ENCODE measurements at places on chromosomes 2 and 18. TPM values are rescaled to one million over a fixed set of nuclear protein-coding genes. Genes with fewer than 3 reads are reported as not detected.
A peak's percentile ranks its signal among the peaks of the same experiment; 100 is the strongest.

- peak; percentile 36 for DNase-seq
Observed at GRCh38 chr2:240643093-240643810, 18.0 kb downstream of the GPR35 start.

- DNase-seq, result no peak
Observed at GRCh38 chr2:68366083-68366560, 1.0 kb downstream of the PLEK start.

ARHGAP25 gene
- polyA plus RNA-seq, result not detected

ILKAP gene
- polyA plus RNA-seq, result 35.6 TPM

GDF7 gene
- 0.03 TPM for polyA plus RNA-seq

DNA sequence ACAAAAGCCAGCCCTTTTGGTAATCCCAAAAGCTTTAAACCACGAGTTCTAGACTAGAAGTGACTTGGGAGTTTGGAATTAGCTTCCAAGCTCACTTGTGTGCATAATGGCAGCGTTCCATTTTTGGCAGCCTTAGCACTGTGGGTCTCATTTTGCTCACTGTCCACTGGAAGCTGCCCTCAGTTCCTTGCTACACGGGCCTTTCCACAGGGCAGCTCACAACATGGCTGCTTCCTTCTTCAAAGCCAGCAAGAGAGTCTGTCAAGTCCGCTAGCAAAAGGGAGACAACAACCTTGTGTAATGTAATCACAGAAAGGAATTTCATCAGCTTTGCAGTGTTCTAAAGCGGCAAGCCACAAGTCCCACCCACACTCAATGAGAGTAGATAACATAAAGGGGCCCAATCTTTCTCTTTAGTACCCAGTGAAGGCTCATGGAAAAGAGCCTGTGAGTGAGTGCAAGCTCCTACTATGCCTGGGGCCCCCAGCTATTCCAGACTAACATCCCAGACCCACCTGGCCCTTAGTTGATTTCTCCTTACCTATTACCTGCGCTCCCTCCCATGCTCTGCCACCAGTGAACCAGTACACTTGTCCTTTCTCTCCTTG, 239.7 kb upstream of the FBXO11 start:
- no peak for DNase-seq

DNA sequence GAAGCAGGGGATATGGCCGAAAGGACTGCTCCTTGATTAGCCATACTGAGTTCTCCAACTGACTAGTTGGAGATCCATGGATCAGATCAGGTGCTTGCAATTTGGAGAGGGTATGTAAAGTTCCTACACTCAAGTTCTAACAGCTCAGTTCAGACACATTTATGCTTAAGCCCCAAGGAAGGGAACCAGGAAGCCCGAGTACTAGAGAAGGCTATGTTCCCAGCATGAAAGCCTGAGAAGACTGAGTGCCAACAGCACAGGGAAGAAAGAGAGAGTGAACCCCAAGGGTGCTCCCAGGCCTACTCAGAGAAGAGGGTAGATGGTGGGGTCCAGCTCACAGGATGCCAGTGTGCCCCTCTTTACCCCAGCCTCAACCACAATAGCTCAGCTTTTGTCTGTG, 16.1 kb upstream of the SPTBN1 start:
- no peak for DNase-seq

- DNase-seq, result no peak
Observed at GRCh38 chr2:25161055-25161781, 7.2 kb downstream of the POMC start.

GRCh38 chr18:31034541-31034940, 8.0 kb downstream of the DSC3 start:
- no peak for DNase-seq

GRCh38 chr2:162030363-162031190, 43.4 kb downstream of the DPP4 start:
- no peak for DNase-seq

DNA sequence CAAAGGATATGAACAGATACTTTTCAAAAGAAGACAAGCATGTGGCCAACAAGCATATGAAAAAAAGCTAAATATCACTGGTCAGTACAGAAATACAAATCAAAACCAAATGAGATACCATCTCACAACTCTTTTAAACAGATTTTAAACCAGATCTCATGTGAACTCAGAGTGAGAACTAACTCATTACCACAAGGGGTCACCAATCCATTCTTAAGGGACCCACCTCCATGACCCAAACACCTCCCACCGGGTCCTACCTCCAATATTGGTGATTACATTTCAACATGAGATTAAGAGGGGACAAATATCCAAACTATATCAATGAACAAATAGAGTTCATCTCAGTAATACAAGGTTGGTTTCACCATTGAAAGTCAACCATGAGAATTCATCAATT, 319.8 kb upstream of the GULP1 start:
- DNase-seq, result no peak

DNA sequence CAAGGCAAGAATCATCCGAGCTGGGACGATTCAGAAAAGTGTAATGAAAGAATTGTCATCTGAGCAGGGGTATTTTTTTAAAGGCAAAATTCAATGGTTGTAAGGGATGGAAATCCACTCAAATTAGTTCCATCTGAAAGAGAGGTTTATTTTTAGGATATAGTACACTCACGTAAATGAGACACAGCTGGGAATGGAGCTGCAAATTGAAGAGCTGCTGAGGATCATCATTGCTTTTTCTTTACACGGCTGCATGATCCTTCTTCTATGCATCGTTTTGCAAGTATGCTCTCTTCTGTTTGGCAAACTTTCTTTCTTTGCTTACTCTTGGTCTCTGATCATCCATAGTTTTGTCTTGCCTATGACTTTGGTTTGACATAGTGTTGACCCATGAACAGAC, 27.4 kb upstream of the CUL3 start:
- DNase-seq, result no peak

DNA sequence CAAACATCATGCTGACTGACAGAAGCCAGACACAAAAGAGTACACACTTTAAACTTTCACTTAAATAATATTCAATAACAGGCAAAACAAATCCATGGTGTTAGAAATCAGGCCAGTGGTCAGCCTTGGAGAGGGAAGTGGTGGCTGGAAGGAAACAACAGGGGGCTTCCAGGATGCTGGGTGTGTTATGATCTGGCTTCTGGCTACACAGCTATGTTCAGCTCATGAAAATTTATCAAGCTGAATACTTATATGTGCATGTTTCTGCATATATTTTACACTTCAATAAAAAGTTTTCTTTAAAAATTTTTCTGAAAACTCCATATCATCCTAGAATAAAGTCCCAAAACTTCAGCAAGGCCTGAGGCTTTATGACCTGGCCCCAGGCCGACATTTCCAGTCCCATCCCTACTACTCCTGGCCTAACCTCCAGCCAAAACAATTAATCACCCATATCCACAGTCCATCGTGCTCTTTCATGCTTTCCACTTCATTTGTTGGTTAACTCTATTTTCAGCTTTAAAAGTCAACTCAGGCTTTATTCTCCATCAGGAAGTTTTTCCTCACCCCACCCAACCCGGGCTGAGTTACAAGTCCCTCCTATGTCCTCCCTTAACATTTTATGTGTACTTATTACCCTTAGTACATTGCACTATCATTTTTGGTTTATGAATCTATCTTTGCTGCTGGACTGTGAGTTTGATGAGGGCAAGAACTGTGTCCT, 27.9 kb upstream of the SPTBN1 start:
- DNase-seq, result no peak

DNA sequence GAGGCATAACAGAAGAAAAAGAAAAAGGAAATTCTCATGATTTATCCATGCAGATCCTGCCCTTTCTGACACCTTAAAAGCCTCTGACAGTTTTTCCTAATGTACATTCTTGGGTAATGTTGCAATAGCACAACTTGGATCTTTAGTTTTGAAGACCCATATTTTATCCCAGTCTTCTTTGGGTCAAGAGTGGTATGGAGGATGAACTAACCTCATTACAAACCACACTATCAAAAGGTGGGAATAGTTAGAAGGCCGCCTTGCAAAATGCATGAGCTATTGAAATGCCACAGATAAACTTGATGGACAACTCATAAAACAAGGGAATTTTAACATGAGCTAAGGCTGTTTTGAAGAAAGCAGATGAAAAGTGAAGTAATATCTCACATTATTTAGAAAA, 1479.8 kb upstream of the ACVR2A start:
- no peak for DNase-seq

DNA sequence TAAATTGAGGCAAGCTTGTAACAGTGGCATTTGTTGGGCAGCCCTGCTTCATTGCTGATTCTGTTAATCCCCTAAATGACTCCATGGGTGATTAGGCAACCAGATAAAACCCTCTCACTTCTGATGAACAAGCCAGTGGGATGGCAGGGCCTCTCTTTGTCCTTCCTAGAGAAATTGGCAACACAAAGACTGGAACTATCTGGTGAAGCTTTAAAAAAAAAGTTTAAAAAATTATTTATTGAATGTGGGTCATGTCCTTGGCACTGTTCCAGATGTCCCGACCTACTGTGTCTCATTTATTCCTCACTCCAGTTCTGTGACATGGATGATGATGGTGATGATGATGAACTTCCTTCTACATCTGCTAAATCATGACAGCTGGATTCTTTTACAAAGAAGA, 30.8 kb downstream of the NRP2 start:
- no peak for DNase-seq

DNA sequence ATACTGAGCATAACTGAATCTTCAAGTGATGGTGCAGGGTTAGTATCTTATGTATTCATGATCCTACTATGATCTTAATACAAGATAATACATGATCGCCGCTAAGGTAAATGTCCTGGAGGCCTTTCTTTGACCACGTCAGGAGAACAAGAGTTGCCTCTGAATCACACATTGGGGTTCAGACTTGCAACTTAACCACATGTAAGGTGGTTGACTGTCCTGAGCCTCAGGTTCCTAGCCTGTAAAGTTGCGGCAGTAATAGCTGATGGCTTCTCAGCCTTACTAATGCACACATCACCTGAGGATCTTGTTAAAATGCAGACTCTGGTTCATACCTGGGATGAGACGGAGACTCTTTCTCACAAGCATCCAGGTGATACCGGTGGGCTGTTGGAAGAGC, 112.5 kb downstream of the MGAT5 start:
- no peak for DNase-seq

DNA sequence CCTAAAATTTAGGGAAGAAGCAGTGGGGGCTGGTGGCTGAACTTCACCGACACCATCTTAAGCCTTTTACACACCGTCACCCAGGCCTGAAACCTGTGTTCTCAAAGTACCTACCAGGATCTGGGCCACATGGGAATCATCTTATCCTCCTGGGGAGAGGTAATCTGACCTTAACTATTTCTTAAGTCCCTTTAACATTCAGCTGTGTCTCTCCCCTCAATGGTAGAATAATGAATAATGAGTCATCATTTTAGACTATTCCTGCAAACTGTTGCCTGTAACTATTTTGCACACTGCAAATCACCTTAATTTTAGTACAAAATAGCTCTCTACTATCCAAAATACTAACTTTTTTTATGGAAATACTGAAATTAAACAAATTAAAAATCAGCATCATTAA, 149.4 kb upstream of the KLF7 start:
- DNase-seq, result no peak

- DNase-seq, result no peak
Observed at GRCh38 chr2:151553-152334, 105.4 kb upstream of the FAM110C start.

DNA sequence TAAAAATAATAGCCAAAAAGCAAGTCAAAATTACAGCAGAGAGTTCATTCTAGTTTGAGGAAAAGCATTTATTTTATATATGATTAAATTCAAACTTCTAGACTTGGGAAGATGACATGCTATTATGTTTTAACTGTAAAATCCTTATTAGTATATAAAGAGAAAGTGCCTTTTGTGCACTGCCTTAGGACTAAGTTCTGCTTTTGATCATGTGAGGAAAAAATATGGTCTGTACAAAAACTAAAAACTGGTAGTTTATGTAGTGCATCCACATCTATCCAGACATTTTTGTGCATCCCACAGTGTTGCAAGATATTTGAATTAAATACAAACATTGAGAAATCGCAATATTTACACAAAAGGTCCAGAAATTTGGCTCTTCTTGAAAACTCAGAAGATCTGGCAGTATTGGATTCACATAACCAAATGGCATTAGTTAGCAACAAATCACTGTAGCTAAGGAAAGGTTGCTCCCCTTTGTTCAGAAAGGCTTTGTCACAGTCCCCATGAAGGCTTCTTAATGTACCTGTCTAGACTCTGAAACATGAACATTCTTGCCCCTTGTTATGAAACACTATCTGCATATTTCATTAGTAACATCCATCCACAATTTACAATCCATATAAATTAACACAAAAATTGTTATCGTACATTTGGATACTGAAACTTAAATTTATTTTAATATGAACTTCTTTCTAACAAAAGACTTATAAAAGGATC, 2.2 kb downstream of the MMADHC start:
- no peak for DNase-seq

DNA sequence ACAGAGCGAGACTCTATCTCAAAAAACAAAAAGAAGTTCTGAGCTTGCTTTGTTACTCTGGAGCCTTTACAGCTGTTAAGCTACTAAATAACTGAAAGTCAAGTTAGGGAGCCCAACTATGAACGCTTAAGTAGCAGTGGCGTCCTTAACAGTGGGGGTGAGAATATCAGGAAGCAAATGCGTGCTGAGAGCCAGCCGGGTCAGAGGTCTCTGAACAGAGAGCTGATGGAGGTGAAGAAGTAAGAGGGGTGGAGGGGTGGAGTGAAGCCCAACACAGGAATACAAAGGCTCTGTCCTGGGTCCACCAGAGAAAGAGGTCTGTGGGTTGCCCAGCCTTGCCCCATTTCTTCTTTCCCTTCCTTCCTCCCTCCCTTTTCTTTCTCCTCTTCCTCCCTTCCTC, 104.1 kb upstream of the GATA6 start:
- DNase-seq, result no peak

DNA sequence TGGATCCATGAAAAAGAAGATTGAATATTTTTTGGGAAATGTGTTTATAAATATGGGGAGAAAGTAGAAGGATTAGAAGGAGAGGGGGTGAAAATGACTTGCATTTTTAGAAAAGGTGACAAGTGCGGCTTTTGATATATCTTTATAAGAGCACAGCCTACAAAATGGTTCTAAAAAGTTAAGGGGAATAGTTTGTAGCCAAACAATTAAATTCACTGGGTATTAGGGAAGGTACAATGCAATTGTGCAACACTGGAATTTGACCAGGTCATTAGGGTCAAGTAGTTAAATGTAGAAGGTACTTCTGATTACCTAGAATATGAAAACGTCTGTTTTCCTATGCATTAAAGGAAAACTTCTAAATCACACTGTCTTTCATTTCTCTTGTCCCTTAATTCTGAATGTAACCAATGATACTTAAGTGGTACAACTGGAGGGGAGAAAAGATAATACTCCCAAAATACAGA, 44.5 kb upstream of the SERTAD2 start:
- no peak for DNase-seq

DNA sequence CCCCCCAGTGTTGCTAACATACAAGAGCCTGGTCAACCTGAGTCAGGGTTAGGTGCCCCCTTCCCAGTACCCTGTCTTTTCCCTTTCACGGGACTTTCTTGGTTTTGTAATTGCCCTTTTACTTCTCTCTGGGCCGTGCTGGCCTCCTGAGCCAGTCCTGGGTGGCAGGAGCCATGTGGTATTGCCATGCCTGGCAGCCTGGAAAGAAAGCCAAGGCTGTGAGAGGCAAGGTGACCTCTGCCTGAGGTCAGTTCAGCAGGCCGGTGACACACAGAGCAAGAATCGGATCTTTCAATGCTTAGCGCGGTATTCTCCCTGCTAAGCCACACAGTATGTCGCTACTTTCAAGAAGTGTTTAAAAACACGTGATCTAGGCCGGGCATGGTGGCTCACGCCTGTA, 52.3 kb downstream of the C18orf63 start:
- no peak for DNase-seq

GRCh38 chr2:187319441-187320108, 128.5 kb downstream of the CALCRL start:
- no peak for DNase-seq

- DNase-seq, result no peak
Observed at GRCh38 chr18:79944126-79944731, 7.2 kb downstream of the SLC66A2 start.

ARMC9 gene
- polyA plus RNA-seq, result 38.5 TPM
